ENCODE measurements at places on chromosomes 12 and 14.
A peak's percentile ranks its signal among the peaks of the same experiment; 100 is the strongest.

DNA sequence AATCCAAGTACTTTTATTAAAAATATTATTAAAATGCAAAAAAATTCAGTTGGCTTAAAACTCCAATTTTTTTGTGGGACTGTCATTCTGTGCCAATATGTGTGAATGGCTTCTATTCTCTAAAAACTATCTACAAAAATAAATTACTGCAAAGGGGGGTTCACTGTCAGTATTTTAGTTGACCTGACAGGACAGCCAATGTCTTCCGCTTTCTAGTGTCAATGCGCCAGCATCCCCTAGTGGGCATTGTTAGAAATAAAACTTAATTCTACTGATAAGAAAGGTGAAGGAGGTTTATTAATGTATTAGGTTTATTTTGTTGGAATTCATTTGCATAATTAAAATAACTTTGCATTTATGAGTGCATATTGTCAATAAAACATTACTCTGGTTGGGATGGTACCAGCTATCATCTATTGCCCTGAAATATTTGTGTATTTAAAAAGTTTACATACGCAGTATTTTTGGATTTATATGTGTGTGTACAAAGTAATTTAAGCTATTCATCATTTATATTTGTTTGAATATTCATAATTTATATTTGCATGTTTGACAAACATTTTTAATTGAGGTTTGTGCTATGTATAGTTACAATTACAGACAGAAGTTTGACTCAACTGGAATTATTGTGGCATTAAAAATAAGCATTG lies 527.2 kb downstream of the FLRT2 start:
- no peak overlapping the region for H3K4me3 ChIP-seq
- no peaks in the 10 kb centered on the region for H3K4me1 ChIP-seq
- H3K27me3 ChIP-seq, result no peaks in the 10 kb centered on the region
- no peak overlapping the region for H3K27ac ChIP-seq
- H3K36me3 ChIP-seq, result no peaks in the 10 kb centered on the region

- no peaks in the 10 kb centered on the region for H3K27me3 ChIP-seq
- H3K36me3 ChIP-seq, result no peaks in the 10 kb centered on the region
- DNase-seq, result no peak
- H3K4me3 ChIP-seq, result peak overlapping the region; percentile 76
- H3K27ac ChIP-seq, result no peak overlapping the region
Measured at GRCh38 chr12:55933169-55933798, 2.3 kb downstream of the DGKA start.

DNA sequence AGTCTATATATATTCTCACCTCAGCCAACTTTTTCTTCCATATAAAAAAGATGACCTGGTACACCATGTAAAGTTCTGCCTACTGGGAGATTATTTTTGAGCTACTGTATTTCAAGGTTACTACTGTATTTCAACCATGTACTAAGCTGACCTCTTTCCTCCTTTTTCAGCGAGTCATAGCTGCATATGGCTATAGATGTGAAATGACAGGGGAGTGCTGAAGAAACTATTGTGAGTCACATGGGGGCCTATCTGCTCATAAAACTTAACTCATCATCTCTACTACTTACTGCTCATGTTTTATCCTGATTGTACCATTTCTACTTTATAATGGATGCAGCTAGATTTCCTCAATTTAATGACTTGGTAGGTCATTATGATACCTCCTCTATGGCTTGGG lies 571.4 kb upstream of the ATP2B1 start:
- no peaks in the 10 kb centered on the region for H3K4me1 ChIP-seq
- DNase-seq, result no peak
- H3K36me3 ChIP-seq, result peaks cover 15% of the 10 kb centered on the region
- H3K27me3 ChIP-seq, result no peaks in the 10 kb centered on the region
- no peak overlapping the region for H3K4me3 ChIP-seq

- H3K27ac ChIP-seq, result no peak overlapping the region
- H3K36me3 ChIP-seq, result no peaks in the 10 kb centered on the region
- H3K4me3 ChIP-seq, result no peak overlapping the region
- H3K27me3 ChIP-seq, result no peaks in the 10 kb centered on the region
Measured at GRCh38 chr12:10155966-10156365, 16.0 kb downstream of the OLR1 start.

DNA sequence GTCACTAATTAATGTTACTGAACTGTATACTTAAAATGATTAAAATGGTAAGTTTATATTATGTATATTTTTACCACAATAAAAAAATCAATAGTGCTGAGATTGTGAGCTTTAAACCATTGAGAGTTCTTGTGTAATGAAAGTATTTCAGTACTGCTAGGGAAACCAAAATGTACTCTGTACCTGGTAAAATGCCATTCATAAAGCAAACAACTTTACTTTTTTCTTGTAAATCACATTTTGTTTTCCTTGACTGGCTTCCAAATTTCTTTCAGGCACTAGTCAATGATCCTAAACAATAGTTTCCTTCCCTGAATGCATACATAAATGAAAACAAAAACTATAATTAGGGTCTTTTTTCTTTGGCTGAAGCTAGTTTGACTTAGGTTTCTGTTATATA lies 29.4 kb upstream of the SNRPF start:
- DNase-seq, result no peak
- H3K27me3 ChIP-seq, result peaks cover 31% of the 10 kb centered on the region
- no peaks in the 10 kb centered on the region for H3K36me3 ChIP-seq

- no peak overlapping the region for H3K4me3 ChIP-seq
- H3K4me1 ChIP-seq, result peaks cover 53% of the 10 kb centered on the region
- no peak overlapping the region for H3K27ac ChIP-seq
- no peaks in the 10 kb centered on the region for H3K27me3 ChIP-seq
- H3K36me3 ChIP-seq, result no peaks in the 10 kb centered on the region
Measured at GRCh38 chr12:88574278-88574677, 6.0 kb downstream of the KITLG start.
